ENCODE measurements at places on chromosomes 7 and 10.

- no peaks in the 10 kb centered on the region for H3K4me1 ChIP-seq
- no peak overlapping the region for H3K27ac ChIP-seq
- DNase-seq: no peak
- no peaks in the 10 kb centered on the region for H3K36me3 ChIP-seq
Observed at GRCh38 chr10:104778371-104778770, 137.3 kb downstream of the SORCS3 start.

DNA sequence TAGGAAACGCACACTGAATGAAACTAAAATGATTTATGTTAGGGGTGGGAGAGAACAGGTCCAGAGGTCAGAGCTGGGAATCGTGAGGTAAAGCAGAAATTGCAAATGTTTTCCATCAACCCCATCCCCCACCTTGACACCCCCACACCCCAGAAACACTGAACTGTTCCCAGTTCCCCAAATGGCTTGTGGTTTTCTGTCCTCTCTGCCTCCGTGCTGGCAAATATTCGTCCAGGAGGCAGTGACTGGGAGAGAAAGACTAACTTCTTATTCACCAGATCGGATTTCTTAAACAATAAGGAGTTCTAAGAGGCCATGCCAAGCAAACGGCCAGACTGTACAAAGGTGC is 730 bp upstream of the RASSF4 start:
- H3K36me3 ChIP-seq: peaks cover 3% of the 10 kb centered on the region
- peaks cover 29% of the 10 kb centered on the region for H3K4me1 ChIP-seq
- peak overlapping the region; percentile 51 for H3K27ac ChIP-seq
- no peak for DNase-seq
- H3K27me3 ChIP-seq: no peaks in the 10 kb centered on the region

DNA sequence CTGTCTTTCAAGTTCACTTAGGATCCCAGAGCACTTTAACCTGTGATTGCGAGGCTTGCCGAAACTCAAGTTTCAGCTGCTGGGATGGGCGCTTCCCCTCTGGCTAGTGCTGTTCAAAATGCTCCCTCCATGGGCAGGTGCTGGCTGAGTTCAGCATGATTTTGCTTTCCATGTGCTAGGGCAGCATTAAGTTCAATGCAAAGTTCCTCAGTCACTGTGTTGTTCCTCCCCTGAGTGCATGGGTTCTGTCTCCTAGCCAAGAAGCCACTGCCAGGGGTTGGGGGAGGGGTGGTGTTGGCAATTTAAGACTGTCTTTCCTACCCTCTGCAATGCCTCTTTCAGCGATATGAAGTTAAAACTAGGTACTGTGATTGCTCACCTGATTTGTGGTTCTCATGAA is 56.5 kb upstream of the HELLS start:
- H3K27ac ChIP-seq: no peak overlapping the region
- H3K4me1 ChIP-seq: no peaks in the 10 kb centered on the region
- no peaks in the 10 kb centered on the region for H3K27me3 ChIP-seq
- DNase-seq: no peak
- peaks cover 5% of the 10 kb centered on the region for H3K36me3 ChIP-seq

- no peak overlapping the region for H3K4me3 ChIP-seq
- H3K27ac ChIP-seq: no peak overlapping the region
- H3K4me1 ChIP-seq: no peaks in the 10 kb centered on the region
- no peaks in the 10 kb centered on the region for H3K36me3 ChIP-seq
- DNase-seq: no peak
Observed at GRCh38 chr10:66649626-66650025, 276.2 kb upstream of the LRRTM3 start.

DNA sequence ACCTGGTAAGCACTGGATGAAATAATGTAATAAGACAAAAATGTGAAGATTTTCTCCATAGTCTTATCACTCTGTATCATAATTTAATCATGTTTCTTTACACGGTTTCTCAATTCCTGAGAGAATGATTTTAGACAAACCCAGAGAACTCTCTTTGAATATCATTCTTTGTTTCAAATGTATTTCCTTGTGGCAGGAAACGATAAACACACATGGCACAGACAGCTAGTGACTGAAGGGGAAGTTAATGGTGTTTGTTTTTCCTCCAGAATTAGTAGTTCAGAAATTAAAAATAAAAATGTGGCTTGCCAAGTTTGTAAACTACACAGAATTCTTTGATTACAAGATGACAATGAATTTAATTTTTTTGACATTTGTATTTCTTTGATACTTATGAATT is 163.7 kb upstream of the PRPS1L1 start:
- H3K36me3 ChIP-seq: no peaks in the 10 kb centered on the region
- H3K4me3 ChIP-seq: no peak overlapping the region
- H3K27ac ChIP-seq: no peak overlapping the region
- H3K4me1 ChIP-seq: no peaks in the 10 kb centered on the region
- no peaks in the 10 kb centered on the region for H3K27me3 ChIP-seq

DNA sequence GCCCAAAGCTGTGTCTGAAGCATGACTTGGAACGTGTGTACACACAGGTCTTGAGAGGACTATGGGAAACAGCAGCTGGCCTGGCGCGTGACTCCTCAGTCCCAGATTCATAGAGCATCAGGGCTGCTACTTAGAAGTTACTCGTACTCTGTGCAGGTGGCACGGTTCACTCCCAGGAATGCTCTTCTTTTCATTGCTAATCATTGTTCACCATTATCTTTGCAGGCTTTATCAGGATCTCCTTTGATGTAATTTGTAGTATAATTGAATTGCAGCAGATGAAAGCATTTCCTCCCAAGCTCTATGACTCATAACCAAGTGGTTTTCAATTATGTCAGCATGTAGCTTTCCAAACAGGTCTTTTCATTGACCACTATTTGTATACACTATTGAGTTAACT is 938.9 kb downstream of the NRG3 start:
- no peaks in the 10 kb centered on the region for H3K27me3 ChIP-seq
- H3K27ac ChIP-seq: no peak overlapping the region
- peak; percentile 40 for DNase-seq
- H3K4me3 ChIP-seq: no peak overlapping the region
- H3K36me3 ChIP-seq: no peaks in the 10 kb centered on the region
- peaks cover 2% of the 10 kb centered on the region for H3K4me1 ChIP-seq

GRCh38 chr10:103724771-103725170 is 130.6 kb downstream of the SH3PXD2A start:
- peaks cover 5% of the 10 kb centered on the region for H3K4me1 ChIP-seq
- DNase-seq: no peak
- H3K27me3 ChIP-seq: peaks cover 9% of the 10 kb centered on the region
- H3K4me3 ChIP-seq: no peak overlapping the region
- no peak overlapping the region for H3K27ac ChIP-seq
- H3K36me3 ChIP-seq: no peaks in the 10 kb centered on the region

- H3K27me3 ChIP-seq: no peaks in the 10 kb centered on the region
- DNase-seq: no peak
- no peak overlapping the region for H3K27ac ChIP-seq
- no peaks in the 10 kb centered on the region for H3K36me3 ChIP-seq
- H3K4me1 ChIP-seq: peaks cover 4% of the 10 kb centered on the region
- no peak overlapping the region for H3K4me3 ChIP-seq
Observed at GRCh38 chr10:60316029-60316428, 73.6 kb downstream of the ANK3 start.

GRCh38 chr7:26860361-26860760 is 4.0 kb downstream of the SKAP2 start:
- H3K27me3 ChIP-seq: no peaks in the 10 kb centered on the region
- no peak overlapping the region for H3K4me3 ChIP-seq
- H3K36me3 ChIP-seq: no peaks in the 10 kb centered on the region
- no peak for DNase-seq
- no peak overlapping the region for H3K27ac ChIP-seq

- H3K4me1 ChIP-seq: peaks cover 13% of the 10 kb centered on the region
- peaks cover 7% of the 10 kb centered on the region for H3K27me3 ChIP-seq
- no peaks in the 10 kb centered on the region for H3K36me3 ChIP-seq
Observed at GRCh38 chr10:78909221-78909620, 159.5 kb upstream of the ZMIZ1 start.

DNA sequence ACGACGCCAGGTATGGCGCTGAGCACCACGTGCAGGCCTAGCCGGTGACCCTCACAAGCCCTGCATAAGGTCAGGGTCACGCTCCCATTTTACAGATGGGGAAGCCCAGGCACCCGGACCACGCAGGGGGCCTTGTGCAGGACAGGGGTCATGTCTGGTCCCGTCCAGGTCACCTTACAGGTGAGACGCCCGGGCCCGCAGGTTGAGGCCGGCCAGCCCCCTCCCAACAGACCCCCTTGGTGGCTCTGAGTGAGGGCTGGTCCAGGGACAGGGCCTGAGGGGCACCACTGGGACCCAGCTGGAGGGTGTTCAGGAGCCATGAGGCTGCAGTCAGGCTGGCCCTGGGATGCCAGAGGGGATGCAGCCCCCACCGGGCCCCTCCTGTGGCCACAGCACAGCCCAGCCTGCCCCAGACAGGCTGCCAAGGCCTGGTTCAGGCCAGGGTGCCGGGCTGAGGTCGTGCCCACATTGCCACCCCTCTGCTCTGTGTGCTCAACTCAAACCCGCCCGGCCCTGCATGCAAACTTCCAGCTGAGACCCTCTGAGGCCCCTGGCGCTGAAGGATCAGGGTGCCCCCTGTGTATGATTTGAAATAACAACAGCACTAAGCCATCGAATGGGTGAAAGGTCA is 69.0 kb downstream of the PWWP2B start:
- peaks cover 3% of the 10 kb centered on the region for H3K4me1 ChIP-seq
- DNase-seq: no peak
- no peaks in the 10 kb centered on the region for H3K36me3 ChIP-seq
- H3K4me3 ChIP-seq: no peak overlapping the region
- peaks cover 42% of the 10 kb centered on the region for H3K27me3 ChIP-seq
- H3K27ac ChIP-seq: no peak overlapping the region

GRCh38 chr7:133290041-133290440 is 37.2 kb downstream of the EXOC4 start:
- H3K27me3 ChIP-seq: no peaks in the 10 kb centered on the region
- no peak overlapping the region for H3K27ac ChIP-seq
- H3K4me1 ChIP-seq: peaks cover 1% of the 10 kb centered on the region
- H3K36me3 ChIP-seq: no peaks in the 10 kb centered on the region
- peak; percentile 10 for DNase-seq
- H3K4me3 ChIP-seq: no peak overlapping the region

GRCh38 chr10:118195729-118196128 is 146.4 kb downstream of the FAM204A start:
- DNase-seq: no peak
- H3K27me3 ChIP-seq: no peaks in the 10 kb centered on the region
- H3K4me3 ChIP-seq: no peak overlapping the region
- no peaks in the 10 kb centered on the region for H3K36me3 ChIP-seq
- no peak overlapping the region for H3K27ac ChIP-seq
- H3K4me1 ChIP-seq: no peaks in the 10 kb centered on the region

- DNase-seq: peak; percentile 41
- peaks cover 43% of the 10 kb centered on the region for H3K36me3 ChIP-seq
- H3K4me3 ChIP-seq: no peak overlapping the region
Observed at GRCh38 chr10:88901206-88901983, 21.4 kb downstream of the STAMBPL1 start.

- H3K4me3 ChIP-seq: no peak overlapping the region
- DNase-seq: no peak
- no peak overlapping the region for H3K27ac ChIP-seq
- H3K36me3 ChIP-seq: no peaks in the 10 kb centered on the region
Observed at GRCh38 chr7:39367943-39368342, 198.3 kb upstream of the YAE1 start.

GRCh38 chr7:122304319-122304975 is at the start of gene FEZF1:
TSS of gene FEZF1 (minus strand) at chr7:122304750. CDS start at chr7:122304437, 313 bp downstream.
- peaks cover 99% of the 10 kb centered on the region for H3K27me3 ChIP-seq
- H3K4me3 ChIP-seq: no peak within 1 kb of the TSS
- DNase-seq: no peak

DNA sequence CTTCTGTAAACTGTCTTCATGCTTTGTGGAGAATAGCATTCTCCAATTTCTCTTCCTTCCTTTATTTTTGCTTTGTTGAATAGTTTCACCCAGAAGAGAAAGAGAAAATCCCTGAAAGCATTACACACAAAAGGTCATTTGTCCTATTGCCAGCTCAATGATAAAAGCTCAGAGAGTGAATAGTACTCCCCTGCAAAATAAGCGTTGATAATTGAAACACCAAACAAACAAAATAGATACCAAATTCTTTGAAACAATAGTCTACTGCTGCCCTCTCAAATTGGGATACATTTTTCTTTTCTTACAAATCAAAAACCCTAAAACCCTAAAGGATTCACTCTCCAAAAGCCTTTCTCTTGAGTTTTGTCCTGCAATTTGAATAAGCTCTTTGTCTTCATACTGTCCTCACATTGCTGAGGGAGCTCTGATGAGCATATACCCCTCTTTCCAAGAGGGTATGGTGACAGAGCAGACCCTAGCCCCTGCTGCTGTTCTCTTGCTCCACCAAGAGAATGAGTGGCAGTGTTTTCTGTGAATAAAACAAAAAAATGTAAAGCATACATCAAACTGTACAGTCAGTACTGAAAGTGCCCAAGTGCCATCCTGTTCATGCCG is 134.4 kb downstream of the CSTF2T start:
- H3K4me3 ChIP-seq: no peak overlapping the region
- no peaks in the 10 kb centered on the region for H3K4me1 ChIP-seq
- DNase-seq: no peak
- no peaks in the 10 kb centered on the region for H3K36me3 ChIP-seq
- no peak overlapping the region for H3K27ac ChIP-seq

GRCh38 chr10:28595613-28596012 is 62.7 kb downstream of the WAC start:
- H3K27ac ChIP-seq: peak overlapping the region; percentile 25
- H3K4me1 ChIP-seq: peaks cover 11% of the 10 kb centered on the region
- DNase-seq: no peak
- no peak overlapping the region for H3K4me3 ChIP-seq
- no peaks in the 10 kb centered on the region for H3K27me3 ChIP-seq
- H3K36me3 ChIP-seq: peaks cover 76% of the 10 kb centered on the region

DNA sequence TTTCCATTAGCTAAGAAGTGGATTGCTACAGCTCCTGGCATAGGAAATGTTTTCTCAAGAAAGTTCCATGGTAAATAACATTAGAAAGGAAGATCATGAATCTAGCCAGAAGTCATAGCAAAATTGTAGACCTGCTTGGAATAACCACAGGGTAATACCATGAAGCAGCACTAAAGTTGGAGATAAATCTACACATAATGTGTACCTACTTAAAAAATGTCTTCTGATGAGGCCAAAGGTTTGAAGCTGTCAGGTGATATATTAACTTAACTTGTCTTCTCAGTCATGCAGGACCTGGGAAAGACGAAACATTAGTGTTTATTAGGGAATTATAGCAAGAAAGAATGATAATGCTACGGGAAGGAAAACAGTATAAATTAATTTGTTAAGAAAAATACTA is 6.3 kb downstream of the CISD1 start:
- no peak overlapping the region for H3K27ac ChIP-seq
- peaks cover 31% of the 10 kb centered on the region for H3K36me3 ChIP-seq
- H3K4me1 ChIP-seq: no peaks in the 10 kb centered on the region
- H3K27me3 ChIP-seq: no peaks in the 10 kb centered on the region
- no peak overlapping the region for H3K4me3 ChIP-seq
- DNase-seq: no peak

GRCh38 chr10:82267960-82268359 is 393.0 kb downstream of the NRG3 start:
- H3K4me1 ChIP-seq: no peaks in the 10 kb centered on the region
- DNase-seq: no peak
- no peak overlapping the region for H3K4me3 ChIP-seq
- H3K36me3 ChIP-seq: no peaks in the 10 kb centered on the region
